CD4-positive, alpha-beta T cell treated with Interferon alpha-2 for 1 hour (primary cell): ENCODE measurements at places on chromosomes 1 and 21.

GRCh38 chr21:25170681-25171080 lies 436.6 kb downstream of the MRPL39 start:
- DNase-seq = no peak

GRCh38 chr21:43611598-43612369 lies 47.5 kb downstream of the HSF2BP start:
- peak; percentile 6 for DNase-seq

- no peak for DNase-seq
Observed at GRCh38 chr1:163068716-163069115, 445 bp upstream of the RGS4 start.

- DNase-seq = no peak
Observed at GRCh38 chr1:199272628-199273086, 633.8 kb downstream of the PTPRC start.

DNA sequence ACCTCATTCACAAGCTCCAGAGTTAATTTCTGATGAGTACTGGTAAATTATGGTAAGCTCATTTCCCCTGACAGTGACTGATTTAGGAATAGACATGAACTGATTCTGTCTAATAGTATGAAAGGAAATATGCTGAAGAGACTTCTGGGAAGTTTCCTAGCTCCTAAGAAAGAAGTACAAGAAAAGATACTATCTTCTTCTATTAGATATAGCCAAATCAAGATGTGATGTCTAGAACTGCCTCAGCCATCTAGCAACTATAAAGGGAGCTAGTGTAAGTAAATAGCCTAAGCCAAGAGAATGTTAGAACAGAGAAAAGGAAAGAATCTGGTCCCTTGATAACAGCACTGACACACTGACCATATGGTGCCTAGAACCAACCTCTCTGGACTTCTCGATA lies 10.7 kb upstream of the PHTF1 start:
- DNase-seq = no peak

GRCh38 chr1:240455228-240455821 lies 156.6 kb downstream of the GREM2 start:
- DNase-seq = no peak

DNA sequence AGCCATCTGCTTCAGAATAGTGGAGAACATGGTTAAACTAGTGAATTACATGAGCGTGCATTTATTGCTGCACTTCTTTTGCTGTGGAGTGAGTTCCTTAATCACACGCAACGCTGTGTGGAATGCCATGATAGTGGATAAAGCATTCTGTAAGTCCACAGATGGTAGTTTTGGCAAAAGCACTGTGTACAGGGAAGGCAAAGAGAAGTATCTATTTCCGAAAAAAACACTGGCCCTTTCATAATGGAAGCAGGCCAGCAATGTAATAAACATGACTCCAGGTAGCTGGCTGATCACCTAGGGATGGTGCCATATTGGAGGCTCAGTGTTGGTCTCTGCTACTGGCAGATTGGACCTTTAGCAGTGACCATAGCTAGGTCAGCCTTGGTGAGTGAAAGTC lies 67.6 kb downstream of the FH start:
- no peak for DNase-seq

GRCh38 chr1:32784817-32785216 lies 32.3 kb downstream of the YARS1 start:
- DNase-seq = no peak

GRCh38 chr1:7659514-7659913 lies 111.6 kb upstream of the VAMP3 start:
- no peak for DNase-seq

GRCh38 chr1:164712131-164713036 lies 153.4 kb downstream of the PBX1 start:
- DNase-seq = no peak

- DNase-seq = no peak
Observed at GRCh38 chr1:27589841-27590426, 14.0 kb downstream of the AHDC1 start.

DNA sequence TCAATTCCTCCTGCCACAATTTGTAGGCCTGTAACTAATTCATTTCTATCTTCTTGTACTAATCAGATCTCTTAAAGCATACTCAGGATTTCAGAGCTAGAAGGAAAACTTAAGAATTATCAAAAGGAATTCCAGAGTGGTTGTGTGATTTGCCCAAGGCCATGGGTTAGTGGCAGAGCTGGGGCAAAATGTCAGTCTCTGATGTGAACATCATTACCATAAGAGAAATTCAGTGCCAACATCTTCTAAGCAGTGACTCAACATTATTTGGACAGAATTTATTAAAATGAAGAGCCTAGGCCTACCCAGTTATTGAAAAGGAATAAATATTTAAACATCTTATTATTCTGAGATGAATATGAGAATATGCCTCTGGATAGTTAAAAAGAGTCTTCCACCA lies 14.5 kb downstream of the ST6GALNAC5 start:
- no peak for DNase-seq

GRCh38 chr1:40844079-40844478 lies 18.1 kb downstream of the CITED4 start:
- DNase-seq = no peak

DNA sequence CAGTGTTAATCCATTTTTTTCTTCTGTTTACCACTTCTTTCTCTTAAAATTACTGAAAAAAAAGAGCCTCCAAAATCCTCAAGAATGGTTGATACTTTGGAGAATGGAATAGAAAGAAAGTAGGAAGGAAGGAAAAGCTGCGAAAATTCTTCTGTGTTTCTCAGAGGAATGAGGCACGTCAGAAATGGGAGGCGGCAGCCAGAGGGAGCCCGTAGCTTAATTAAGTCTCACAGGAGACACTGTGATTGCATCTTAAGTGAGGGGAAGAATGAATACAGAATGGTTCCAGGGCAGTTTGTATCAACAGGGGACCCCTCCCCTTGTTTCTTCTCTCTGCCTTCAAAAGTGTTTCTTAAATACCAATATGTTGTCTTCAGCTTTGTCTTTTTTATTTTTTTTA lies 1099.5 kb downstream of the PLA2G4A start:
- no peak for DNase-seq

- no peak for DNase-seq
Observed at GRCh38 chr1:25567710-25568089, 24.3 kb downstream of the LDLRAP1 start.

GRCh38 chr1:115343200-115343737 lies 5.2 kb upstream of the NGF start:
- DNase-seq = no peak

- DNase-seq = peak; percentile 82
Observed at GRCh38 chr1:84478876-84479868, at the start of gene RPF1. TSS of gene RPF1 (plus strand) at chr1:84479266. CDS start at chr1:84479282, 16 bp downstream.

DNA sequence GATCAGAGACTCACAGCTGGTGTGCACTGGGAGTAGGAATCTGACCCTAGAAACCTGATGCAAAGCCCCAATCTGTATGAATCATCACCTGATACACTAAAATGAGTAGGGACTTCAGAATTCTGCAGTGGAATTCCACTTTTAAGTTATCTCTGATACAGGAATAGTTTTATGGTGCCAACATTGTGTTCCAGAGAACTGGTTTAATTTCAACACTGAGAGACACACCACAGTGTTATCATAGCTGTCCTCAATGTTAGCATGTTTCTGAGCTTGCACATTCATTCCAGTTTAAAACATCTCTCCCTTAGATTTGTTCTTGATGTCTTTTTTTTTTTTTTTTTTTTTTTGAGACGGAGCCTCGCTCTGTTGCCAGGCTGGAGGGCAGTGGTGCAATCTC lies 7.1 kb downstream of the UTS2 start:
- DNase-seq = no peak

DNA sequence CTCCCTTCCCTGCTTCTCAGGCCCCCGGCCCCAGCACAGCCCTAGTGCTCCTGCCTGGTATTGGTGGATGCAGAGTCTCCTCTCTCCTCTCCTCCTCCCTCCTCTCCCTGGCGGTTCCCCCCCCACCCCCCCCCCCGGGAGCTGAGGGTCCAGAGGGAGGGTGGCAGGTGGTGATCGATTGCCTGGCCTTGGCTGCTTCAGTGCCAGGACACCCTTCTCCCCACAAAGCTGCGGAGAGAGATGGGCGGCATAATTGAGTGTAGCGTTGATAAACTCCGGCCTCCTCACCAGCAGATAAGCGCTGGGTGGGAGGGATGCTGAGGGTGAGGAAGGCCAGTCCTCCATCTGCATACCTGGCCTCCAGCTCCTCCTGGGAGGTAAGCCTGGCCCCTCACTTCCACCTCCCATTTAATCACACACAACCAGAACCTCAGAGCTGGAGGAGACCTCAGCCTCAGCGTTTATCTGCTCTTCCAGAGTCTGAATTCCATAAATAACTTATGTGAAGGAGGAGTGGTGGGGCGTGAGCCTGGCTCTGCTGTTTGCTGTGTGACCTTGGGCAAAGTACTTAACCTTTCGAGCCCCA lies 60.8 kb downstream of the LRRN2 start:
- no peak for DNase-seq

DNA sequence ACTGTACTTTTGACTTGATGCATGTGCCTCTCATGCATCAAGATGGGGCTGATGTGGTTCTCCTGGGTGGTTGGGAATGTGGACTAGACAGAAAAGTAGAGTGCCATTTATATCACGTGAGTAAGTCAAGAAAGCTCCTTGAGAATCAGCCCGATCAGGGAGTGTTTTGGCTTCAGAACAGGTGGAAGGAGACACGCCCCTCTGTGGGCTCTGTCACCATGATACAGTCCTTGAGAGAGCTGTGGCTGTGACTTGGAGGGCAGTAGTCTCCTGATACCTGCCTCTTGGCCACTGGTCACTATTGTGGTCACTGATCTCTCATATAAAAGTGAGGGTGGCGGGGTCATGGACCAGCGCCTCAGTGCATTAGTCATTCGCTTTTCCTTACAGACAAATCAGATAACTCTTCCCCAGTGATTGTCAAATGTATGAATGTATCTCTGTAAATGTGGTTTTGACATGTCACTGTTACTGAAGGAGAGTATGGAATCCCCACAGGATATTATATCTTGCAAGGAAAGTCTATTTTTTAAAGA lies 8.9 kb upstream of the C4BPB start:
- no peak for DNase-seq

- no peak for DNase-seq
Observed at GRCh38 chr1:164586591-164586990, 27.6 kb downstream of the PBX1 start.

GRCh38 chr1:200075938-200076546 lies 48.5 kb downstream of the NR5A2 start:
- DNase-seq = no peak

DNA sequence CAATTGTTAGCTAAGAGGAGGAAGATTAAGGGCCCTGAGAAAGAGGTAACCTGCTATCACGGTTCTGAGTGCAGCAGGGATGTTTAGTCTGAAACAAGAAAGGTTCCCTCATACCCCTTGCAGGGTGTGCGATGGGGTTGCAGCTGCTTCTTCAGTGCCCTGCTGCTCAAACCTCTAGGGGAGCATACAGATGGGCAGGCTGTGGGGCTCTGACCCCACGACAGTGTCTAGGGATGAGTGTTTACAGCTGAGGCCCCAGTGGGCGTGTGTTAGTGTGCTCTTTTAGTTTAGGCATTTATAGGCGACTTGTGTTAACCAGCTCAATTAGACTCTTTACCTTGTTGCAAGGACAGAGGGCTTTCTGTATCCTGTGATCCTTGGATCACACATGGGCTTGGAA lies 41.3 kb upstream of the PLA2G5 start:
- DNase-seq = no peak

DNA sequence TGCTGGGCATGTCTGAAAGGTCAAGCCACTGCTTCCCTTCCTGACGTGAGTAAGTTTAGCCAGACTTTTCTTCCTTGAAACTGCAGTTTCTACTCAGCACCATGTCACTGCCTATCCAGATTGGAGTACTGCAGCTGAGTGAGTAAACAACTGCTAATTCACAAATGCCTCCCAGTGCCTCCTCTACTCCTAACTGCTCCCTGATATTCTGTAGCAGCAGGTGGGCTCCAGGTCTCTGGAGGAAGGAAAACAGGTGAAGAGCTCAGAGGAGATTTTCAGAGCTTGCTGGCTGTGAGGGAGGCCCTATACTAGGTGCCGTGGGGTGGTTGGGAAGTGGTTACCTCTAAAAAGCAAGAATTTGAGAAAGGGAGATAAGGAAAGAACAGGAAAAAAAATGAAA lies 96.5 kb downstream of the KIF14 start:
- DNase-seq = no peak

DNA sequence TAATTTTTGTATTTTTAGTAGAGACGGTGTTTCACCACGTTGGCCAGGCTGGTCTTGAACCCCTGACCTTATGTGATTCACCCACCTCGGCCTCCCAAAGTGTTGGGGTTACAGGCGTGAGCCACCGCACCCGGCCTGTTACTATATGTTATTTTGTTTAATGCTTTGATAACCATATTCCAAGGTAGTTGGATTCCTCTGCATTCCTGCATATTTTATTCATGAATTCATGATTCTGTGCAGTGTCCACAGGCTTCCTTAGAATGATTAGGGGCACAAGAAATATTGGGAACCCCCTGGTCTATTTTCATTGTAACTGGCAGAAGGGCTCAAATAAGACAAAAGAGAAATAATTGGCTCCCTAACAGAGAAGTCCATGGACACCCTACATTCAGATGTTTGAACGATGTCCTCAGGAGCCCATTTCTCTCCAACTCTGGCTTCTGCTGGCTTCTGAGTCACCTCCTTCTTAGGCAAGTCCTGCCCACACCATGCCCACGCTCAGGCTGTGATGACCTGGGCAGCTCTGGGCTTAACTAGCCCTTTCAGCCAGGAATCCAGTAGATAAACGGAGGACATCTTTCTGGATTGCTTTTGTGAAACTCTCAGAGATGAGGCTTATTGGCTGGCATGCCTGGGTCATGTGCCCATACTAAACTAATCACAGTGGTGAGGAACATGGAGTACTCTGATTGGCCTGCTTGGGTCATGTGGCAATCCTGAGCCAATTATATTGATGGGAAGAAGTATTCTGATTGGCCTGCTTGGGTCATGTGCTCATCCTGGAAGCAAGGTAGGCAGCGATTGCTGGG lies 32.6 kb downstream of the TNFRSF8 start:
- no peak for DNase-seq

DNA sequence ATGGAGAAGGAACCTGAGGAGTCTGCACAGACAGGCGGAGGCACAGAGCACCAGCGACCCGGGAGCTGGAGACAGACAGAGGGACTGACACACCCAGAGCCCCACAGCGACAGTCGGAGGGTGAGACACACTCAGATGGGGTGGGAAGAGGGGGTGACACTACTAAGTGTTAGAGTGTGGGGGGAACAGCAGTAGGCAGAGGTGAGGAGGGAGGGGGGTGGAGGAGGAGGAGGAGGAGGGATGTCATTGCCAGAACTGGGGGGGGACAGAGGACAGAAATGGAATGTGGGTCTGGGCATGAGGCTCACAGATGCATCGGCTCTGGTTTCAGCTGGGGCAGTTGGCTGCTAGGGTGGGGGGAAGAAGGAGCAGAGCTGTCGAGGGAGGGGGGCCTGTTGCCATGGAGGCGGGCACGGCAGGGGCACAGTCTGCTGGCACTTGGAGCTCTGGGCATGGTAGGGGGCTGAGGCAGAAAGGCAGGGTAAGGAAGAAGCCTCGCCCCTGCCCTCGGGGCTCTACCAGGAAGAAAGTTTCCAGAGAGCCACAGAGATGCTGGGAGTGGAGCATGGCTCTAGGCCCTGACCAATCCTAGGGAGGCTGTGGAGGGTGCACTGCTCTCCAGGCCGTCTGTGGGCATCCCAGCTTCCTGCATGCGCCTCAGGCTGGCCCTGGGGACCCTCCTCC lies 37.3 kb downstream of the AHDC1 start:
- no peak for DNase-seq
